Stimulated activated CD8-positive, alpha-beta memory T cell treated with anti-CD3 and anti-CD28 coated beads, Interleukin-12 subunit alpha, Interleukin-12 subunit beta, amount 100 ng/mL, for 4 hours (primary cell): ENCODE measurements at places on chromosomes 13 and 19.

DNA sequence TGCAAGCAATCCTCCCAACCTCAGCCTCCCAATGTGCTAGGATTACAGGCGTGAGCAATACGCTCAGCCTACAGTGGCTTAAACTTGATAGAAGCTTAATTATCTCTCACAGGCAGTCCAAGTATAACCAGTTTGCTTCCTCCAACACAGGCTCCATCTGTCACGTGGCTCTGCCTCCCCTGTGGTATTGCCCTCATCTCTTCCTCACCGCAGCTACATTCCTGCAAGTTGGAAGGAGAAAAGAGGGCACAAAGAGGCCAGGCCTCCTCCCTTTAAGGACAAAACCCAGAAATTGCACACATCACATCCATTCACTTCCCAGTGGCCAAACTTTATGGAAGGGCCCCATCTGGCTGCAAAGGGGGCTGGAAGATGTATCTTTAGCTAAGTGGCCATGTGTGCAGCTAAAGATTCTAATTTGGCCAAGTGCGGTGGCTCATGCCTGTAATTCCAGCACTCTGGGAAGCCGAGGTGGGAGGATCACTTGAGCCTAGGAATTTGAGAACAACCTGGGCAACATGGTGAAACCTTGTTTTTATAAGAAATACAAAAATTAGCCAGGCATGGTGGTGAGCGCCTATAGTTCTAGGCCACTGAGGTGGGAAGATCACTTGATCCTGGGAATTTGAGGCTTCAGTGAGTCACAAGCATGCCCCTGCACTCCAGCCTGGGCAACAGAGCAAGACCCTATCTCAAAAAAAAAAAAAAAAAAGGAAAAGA, 3.1 kb upstream of the SDHAF1 start:
- no peak for DNase-seq

DNA sequence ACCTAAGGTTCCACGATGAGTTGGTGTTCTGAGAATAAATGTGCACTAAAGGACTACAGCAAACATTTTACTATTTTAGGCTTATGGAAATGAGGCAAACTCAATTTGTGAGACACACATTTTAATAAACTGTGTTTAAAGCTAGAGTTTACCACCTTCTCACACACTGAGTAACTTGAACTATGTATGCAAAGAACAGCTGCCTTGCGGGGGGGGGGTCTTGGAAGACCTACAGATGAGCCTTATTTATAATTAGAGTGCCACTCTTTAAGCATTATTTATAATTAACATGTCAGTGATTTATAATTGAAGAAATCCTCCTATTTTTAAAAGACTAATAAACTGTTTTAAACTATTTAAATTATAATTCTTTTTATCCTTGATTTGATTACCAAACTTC, 300.4 kb downstream of the DLEU7 start:
- DNase-seq: no peak

DNA sequence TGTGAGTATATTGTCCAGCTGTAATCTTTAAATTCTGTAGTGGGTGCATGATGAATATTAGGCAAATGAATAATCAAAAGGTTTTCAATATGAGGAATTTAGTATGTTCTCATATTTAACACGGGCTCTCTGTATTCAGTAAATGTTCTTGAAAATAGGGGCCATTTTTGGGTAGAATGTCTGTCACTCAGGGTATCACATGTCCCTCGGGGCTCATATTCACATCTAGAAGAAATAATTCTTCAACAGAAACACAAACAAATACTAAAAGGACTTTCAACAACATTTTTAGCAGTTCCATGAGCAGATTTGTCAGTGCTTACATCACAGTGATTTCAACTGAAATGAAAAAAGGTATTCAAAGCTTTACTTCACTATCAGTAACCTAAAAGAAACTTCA, 1388.4 kb upstream of the MIR17HG start:
- DNase-seq: no peak

DNA sequence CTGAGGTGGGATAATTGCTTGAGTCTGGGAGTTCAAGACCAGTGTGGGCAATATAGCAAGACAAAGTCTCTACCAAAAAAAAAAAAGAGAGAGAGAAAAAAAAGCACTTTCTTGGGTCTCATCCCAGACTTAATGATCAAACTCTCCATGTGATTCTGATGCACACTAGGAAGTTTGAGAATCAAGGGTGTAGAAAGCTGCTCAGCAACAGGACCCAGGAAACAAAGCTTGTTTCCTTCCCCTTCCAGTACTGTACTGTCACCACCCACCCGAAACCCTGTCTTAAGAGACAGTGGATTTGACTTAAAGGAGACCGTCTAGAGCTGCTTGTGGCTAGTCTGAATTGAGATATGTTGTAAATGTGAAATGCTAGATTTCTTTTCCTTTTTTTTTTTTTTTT, 5.8 kb downstream of the MISP3 start:
- DNase-seq: no peak

DNA sequence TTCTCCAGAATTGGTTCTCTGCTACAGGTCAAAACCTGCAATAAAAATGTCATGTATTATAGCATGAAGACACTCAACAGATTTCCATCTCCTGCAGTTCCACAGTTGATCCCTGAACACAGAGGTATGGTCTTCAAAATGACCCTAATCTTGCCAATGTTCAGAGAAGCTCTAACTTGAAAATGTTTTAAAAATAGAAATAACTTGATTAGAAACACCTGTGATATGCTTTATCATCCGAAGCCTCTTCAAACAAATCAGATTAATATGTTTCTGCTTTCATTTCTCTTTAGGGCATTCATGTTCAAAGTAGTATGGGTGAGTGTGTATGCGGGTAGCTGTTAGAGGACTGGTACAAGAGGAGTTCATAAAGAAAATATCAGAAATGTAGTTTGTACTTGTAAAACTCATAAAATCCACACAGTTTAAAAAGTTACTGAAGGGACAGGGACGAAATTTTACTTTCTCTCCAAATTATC, 60.4 kb downstream of the KCNRG start:
- DNase-seq: no peak

DNA sequence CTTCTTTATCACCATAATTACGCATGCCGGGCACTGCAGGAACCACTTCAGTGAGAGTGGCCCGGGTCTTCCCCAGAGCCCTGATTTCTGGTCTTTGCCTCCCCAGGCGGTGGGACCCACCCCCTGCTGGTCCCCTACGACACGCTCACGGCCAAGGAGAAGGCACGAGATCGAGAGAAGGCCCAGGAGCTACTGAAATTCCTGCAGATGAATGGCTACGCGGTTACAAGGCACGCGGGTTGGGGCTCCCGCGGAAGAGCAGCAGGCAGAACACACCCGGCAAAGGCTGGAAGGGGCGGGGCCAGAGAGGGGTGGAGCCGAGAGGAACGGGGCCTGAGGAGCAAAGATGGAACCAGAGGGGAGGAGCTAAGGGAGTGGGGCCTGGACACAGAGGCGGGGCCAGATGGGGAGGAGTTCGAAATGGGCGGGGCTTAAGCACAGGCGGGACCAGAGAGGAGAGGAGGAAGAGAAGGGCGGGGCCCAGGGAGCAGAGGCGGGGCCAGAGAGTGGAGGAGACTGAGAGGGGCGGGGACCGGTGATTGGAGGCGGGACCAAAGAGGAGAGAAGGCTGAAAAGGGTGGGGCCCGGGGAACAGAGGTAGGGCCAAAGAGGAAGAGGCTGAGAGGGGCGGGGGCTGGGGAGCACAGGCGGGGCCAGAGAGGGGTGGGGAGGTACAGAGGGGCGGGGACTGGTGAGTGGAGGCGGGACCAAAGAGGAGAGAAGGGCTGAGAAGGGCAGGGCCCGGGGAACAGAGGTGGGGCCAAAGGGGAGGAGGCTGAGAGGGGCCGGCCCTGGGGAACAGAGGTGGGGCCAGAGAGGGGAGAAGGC, 73.4 kb downstream of the RYR1 start:
- no peak for DNase-seq

- no peak for DNase-seq
These were observed 3.6 kb upstream of the NDUFB7 start for GRCh38 chr19:14575428-14575980.

- peak; percentile 56 for DNase-seq
These were observed at the start of gene STK24 for GRCh38 chr13:98576963-98577835. STK24 (minus strand) TSS chr13:98577107; CDS start chr13:98576786, 321 bp downstream.

- no peak for DNase-seq
These were observed 3.4 kb downstream of the TCF3 start for GRCh38 chr19:1648920-1649541.

- no peak for DNase-seq
These were observed 302.5 kb downstream of the ZNF536 start for GRCh38 chr19:30674656-30675055.

- no peak for DNase-seq
These were observed 16.5 kb upstream of the LATS2 start for GRCh38 chr13:21077788-21078353.

DNA sequence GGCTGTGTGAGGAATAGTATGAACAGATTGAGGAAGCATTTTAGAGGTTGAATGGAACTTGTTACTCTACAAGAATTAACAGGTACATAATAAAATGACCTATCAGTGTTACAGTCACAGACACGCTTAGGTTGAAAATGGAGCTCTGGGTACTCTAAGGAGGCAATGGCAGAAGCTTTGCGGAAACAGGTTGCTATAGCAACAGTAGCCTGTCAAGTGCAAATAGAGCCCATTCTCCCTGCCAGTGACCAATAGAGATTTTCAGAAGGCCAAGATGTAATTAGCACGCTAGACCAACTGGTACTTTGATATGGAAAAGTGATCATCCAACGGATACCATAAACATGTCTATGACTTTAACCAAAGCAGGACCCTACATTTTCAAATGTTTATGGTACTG, 148.5 kb upstream of the FREM2 start:
- DNase-seq: no peak

DNA sequence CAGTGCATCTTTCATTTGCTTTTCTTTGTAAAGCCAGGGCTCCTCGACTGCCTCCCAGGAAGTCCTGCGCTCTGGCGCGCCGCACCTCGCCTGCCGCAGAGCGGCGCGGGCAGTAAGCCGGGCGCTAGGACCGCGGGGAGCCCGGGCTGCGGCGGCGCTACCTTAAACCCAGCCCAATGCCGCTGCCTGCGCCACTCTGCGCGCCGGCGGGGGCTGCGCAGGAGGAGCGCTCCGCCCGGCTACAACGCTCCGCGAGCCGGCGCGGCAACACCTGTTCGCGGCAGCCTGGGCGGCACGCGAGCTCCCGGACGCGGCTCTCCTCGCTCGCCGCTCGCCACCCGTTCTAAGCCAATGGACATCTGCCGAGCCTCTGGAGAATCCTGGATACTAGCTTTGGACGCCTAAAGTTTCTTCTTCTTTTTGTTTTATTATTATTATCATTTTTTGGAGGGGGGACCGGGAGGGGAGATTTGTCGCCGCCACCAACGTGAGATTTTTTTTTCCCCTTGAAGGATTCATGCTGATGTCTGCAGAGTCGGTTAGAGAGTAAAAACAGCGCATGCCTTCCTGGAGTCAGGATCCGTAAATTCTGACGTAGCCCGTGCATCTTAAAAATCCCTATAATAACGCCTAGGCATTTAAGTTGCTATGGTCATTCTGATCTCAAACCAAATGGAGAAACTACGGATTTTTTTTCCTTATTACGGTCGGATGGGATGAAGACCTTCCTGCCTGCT, at the start of gene FGF9:
TSS of gene FGF9 (plus strand) at position 191 of the 737 bp plus-strand sequence. CDS start 840 bp downstream, outside the sequence.
- peak; percentile 77 for DNase-seq

- DNase-seq: peak; percentile 14
These were observed 690 bp upstream of the B3GNT8 start for GRCh38 chr19:41427647-41428480.

- DNase-seq: no peak
These were observed 152.4 kb downstream of the SHISA2 start for GRCh38 chr13:25899464-25899863.
